Fibroblast of mammary gland (primary cell): ENCODE measurements at places on chromosomes 11 and 22.
A peak's percentile ranks its signal among the peaks of the same experiment; 100 is the strongest.

- no peak for DNase-seq
These were observed 393.8 kb upstream of the SYN3 start for GRCh38 chr22:33451866-33452469.

DNA sequence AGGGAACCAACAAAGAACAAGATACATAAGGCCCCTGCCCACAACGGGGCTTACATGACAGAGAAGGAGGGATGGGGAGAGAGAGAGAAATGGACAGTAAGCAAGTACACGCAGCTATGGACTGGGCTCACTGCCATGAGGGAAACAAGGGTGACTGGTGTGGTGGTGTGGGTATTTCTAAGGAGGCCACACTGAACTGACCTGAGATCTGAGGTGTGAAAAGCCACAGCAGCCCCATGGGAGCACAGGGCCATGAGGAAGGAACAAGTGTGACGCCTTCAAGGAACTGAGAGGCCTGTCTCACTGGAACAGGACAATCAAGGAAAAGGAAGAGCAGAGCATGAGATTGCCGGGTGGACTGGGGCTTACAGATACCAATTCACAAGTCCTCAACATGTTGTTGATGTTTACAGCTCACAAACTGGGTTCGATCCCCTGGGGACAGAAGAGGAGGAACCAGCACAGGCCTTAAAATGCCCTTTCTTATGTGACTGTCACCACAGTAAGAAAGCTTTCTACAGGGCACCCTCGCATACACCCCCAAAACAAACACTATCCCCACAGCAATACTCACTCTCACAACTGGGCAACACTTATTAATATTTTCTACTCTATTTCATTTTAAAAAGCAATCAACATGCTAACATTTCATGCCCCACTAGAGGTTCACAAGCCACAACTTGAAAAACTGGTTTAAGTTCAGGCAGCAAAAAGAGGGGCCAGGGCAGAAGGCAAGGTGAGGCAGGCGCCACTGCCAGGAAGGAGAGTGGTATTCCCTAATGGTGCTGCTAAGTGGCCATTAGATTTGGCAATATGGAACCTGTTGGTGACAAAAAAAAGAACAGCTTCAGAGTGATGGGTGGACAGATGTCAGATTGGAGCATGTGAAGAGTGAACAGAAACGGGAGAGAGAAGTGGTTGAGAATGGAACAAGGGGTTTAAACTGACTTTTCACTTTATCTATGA is 39.1 kb downstream of the TCIRG1 start:
- no peak for DNase-seq

GRCh38 chr11:122304306-122304705 is 188.3 kb upstream of the BLID start:
- DNase-seq: no peak

DNA sequence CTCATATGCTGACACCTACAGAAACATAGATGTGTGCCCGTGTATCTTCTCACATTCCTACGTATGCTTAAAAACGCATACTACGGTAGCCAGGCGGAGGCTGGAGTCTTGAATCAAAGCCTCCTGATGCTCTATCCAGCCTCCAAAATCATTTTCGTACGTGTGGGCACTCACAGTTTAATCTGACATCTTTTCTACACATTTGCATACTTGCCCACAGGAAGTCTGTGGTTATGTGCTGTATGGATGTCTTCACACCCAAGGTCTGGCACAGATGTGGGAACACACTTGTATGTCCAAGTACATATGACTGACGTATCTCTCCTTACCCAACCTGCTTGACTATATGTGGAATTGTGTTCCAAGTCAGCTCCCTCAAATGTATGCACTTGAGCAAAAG is 561.8 kb upstream of the CADM1 start:
- no peak for DNase-seq

DNA sequence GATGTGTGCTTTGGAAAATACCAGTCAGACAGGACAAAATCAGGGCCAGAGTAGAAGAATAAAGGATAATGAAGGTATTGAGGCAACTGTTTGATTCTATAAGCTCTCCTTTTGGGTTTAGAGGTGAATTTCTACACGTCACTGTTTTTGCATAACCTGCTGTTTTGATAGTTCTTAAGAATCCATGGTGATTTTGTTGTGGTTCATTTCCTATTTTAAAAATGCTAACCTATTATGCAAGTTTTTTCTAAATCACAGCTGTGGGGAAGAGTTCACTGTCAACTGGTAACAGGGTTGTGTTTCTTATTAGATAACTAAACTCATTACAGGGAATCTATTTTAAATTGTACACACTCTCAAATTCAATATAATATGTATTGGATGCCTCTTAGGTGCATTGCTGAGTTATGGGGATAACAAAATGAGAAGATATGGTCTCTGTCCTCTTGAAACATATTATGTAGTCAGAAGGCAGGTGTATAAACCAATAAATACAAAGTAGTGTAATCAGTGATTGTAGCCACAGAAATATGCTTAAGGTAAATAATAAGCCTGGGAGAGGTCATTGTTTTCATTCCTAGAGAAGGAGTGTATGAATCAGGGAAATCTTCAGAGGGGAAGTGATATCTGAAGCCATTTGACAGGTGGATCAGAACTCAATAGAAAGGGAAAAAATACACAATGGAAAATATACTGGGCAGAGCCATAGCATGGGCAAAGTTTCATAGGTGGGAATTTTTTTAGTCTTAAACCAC is 192.5 kb downstream of the FAT3 start:
- no peak for DNase-seq

GRCh38 chr11:73186294-73186850 is 31.7 kb upstream of the P2RY2 start:
- no peak for DNase-seq

DNA sequence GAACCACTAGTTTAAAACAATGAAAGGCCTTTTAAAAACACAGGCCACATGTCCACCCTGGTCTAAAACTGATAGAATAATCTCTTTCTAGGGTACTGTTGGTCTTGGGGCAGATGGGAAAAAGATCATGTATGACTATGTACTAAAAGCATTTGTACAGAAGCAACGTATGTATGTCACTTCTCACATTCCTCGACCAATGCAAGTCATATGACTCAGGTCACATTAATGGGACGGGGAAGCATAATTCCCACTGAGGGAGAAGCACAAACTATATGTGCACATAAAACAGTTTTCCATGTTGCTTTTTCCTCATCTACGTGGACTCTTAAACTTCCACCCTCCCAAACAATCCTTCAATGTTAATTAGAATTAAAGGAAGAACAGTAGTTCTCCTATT is 32.2 kb upstream of the GAB2 start:
- DNase-seq: peak; percentile 15

GRCh38 chr11:47523490-47524225 is 29.3 kb downstream of the CELF1 start:
- DNase-seq: peak; percentile 92
